ENCODE measurements at places on chromosomes 1 and 21. TPM values are rescaled to one million over a fixed set of nuclear protein-coding genes. Genes with fewer than 3 reads are reported as not detected.

The CFHR4 gene
- not detected for total RNA-seq

The ACTA1 gene
- not detected for total RNA-seq

The RO60 gene
- total RNA-seq: 95.1 TPM

The TRIM17 gene
- total RNA-seq: 7.3 TPM

The NBPF6 gene
- not detected for total RNA-seq

The TFAP2E gene
- total RNA-seq: 2.6 TPM

The S100A5 gene
- total RNA-seq: not detected

- H3K27me3 ChIP-seq: no peaks in the 10 kb centered on the region
- H3K27ac ChIP-seq: no peak overlapping the region
- H3K4me1 ChIP-seq: no peaks in the 10 kb centered on the region
- H3K36me3 ChIP-seq: no peaks in the 10 kb centered on the region
- no peak overlapping the region for H3K4me3 ChIP-seq
- no peak for DNase-seq
These were observed 215.1 kb downstream of the KCNH1 start for GRCh38 chr1:210918893-210919292.

DNA sequence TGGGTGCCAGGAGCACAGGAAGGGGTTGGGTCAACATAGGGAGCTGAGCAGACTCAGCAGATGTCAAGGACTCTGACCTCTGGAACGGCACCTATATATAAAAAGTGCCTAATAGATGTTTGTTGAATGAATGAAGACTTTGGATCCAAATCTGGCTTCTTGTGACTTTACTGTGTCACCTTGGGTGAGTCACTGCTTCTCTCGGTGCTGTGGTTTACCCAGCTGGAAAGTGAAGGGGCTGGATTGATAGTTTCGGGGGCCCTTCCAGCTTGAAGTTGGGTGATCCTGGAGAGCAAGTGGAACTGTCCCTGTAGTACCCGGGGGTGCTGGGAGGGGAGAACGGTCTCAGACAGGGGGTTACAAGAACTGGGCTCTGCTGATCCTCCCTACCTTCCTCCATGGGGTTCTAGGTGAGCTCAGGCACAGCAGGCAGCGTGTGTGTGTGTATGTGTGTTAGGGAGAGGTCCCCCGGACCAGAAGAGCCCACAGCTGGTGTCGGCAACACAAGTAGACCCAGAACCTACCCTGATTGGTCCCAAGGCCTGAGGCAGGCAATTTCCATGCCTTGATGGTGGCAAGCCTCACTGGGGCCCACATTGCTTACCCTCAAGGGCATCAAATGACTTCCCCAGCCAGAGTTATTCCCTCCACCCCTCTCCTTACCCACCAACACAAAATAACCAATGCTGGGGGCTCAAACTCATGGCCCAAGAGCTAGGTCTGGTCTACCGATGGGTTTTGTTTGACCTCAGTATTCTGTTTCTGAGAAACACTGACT lies 5.5 kb upstream of the PADI1 start:
- no peaks in the 10 kb centered on the region for H3K27me3 ChIP-seq
- H3K4me3 ChIP-seq: no peak overlapping the region
- H3K27ac ChIP-seq: no peak overlapping the region
- H3K36me3 ChIP-seq: no peaks in the 10 kb centered on the region
- no peak for DNase-seq

DNA sequence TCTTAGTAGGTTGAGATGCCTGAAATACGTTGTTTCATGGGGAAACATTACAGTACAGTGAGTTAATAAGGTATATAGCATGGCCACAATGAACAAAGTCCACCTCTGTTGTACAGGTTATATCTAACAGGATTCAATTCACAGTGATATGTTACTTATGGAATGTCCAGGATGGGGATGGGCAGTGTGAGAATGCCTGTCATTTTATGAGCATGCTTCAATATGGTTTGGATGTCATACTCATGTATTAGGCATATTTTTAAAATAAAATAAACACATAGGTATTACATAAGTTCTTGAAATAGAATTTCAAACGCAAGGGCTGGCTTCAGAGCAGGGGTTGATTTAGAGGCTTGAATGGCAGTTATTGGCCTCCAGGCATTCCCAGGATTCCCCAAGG lies 6.1 kb upstream of the PHLDA3 start:
- H3K4me1 ChIP-seq: no peaks in the 10 kb centered on the region
- no peaks in the 10 kb centered on the region for H3K36me3 ChIP-seq
- H3K27me3 ChIP-seq: no peaks in the 10 kb centered on the region
- H3K27ac ChIP-seq: no peak overlapping the region
- no peak overlapping the region for H3K4me3 ChIP-seq

- H3K4me3 ChIP-seq: no peak overlapping the region
- H3K4me1 ChIP-seq: no peaks in the 10 kb centered on the region
- H3K27ac ChIP-seq: no peak overlapping the region
- DNase-seq: no peak
These were observed 20.4 kb downstream of the USP33 start for GRCh38 chr1:77739235-77739634.

DNA sequence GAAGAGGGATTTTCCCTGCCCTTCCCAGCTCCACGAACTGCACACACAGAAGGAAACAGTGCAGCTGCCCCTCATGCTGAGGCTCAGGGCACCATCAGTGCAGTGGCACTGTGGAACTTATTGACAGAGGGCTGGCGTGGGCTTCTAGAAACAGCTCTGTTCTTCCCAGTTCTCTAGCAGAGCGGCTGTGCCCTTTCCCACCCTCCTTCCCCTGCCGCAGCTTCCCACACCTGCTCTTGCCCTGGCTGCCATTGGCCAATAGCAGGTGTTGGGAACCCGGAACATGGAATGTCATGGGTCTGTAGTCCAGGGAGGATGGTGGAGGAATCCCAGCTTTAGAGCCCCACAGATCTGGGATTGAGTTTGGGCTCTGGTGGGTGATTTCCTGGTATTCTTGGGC lies 343.8 kb downstream of the RPS6KC1 start:
- no peak overlapping the region for H3K27ac ChIP-seq
- H3K4me3 ChIP-seq: no peak overlapping the region
- no peaks in the 10 kb centered on the region for H3K36me3 ChIP-seq
- DNase-seq: no peak

- H3K27ac ChIP-seq: no peak overlapping the region
- no peaks in the 10 kb centered on the region for H3K27me3 ChIP-seq
- no peak overlapping the region for H3K4me3 ChIP-seq
- H3K36me3 ChIP-seq: no peaks in the 10 kb centered on the region
These were observed 89.7 kb downstream of the MAGI3 start for GRCh38 chr1:113479713-113480676.

- DNase-seq: no peak
- H3K36me3 ChIP-seq: peaks cover 4% of the 10 kb centered on the region
- H3K27me3 ChIP-seq: no peaks in the 10 kb centered on the region
- no peak overlapping the region for H3K27ac ChIP-seq
- H3K4me3 ChIP-seq: no peak overlapping the region
These were observed 8.0 kb downstream of the C1orf50 start for GRCh38 chr1:42774928-42775526.

DNA sequence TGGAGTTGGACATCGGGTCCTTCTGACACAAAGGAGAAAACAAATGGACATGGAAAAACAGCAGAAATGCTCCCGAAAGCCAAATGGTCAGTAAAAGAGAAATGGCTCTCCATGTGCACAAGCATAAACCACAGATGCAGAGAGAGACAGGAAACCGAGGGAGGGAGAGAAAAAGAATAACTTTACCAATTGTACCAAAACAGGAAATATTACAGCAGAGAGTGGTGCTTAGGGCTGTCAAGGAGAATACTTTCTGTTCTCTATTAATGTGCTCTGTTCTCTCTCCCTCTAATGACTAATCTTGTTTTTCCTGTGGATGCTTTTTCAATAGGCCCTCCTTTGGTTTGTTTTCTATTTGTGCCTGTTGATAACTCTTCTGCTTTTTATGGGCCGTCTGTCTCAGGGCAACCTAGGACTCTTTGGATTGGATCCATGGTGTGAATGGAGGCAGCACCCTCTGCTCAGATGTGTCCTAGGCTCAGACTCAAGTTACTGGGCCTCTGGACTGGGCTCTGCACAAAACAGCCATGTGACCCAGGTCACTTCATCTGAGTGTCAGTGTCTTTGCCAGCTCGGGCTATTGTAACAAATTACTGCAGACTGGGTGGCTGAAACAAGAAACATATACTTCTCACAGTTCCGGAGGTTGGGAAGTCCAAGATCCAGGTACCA lies 663.0 kb downstream of the NPHP4 start:
- H3K36me3 ChIP-seq: no peaks in the 10 kb centered on the region
- no peak overlapping the region for H3K27ac ChIP-seq
- no peak overlapping the region for H3K4me3 ChIP-seq

DNA sequence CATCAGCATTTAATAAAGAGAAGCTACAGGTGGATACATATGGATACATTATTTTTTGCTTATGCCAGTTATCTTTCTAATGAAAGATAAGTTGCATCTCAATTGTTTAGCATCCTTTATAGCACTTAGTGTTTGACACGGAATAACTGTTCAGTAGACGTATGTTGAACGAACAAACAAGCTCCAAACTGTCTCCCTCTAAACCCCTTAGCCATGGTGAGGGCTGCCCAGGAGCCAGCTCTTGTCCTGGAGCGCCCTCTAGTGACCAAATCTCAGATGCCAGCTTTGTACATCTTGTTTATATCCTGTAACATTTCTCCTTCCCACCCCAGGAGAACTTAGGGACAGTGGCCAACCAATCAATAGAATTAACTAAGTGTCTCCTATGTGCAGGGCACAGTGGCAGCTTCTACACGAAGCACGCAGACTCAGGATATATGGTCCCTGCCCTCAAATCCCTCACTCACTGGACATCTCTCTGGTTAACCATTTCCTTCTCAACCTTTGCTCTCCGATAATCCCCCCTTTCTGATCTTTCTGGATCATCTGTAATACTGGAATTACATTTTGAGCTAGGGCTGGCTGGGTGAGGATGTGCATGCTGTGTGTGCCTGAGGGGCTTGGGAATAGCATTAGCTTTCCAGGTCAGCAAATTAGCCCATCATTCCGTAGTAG lies 22.9 kb downstream of the KCNA10 start:
- H3K36me3 ChIP-seq: no peaks in the 10 kb centered on the region
- DNase-seq: peak; percentile 72
- no peak overlapping the region for H3K4me3 ChIP-seq
- H3K4me1 ChIP-seq: no peaks in the 10 kb centered on the region
- no peak overlapping the region for H3K27ac ChIP-seq

GRCh38 chr1:196954778-196955177 lies 11.2 kb downstream of the CFHR2 start:
- H3K36me3 ChIP-seq: no peaks in the 10 kb centered on the region
- H3K4me3 ChIP-seq: no peak overlapping the region
- H3K4me1 ChIP-seq: no peaks in the 10 kb centered on the region

DNA sequence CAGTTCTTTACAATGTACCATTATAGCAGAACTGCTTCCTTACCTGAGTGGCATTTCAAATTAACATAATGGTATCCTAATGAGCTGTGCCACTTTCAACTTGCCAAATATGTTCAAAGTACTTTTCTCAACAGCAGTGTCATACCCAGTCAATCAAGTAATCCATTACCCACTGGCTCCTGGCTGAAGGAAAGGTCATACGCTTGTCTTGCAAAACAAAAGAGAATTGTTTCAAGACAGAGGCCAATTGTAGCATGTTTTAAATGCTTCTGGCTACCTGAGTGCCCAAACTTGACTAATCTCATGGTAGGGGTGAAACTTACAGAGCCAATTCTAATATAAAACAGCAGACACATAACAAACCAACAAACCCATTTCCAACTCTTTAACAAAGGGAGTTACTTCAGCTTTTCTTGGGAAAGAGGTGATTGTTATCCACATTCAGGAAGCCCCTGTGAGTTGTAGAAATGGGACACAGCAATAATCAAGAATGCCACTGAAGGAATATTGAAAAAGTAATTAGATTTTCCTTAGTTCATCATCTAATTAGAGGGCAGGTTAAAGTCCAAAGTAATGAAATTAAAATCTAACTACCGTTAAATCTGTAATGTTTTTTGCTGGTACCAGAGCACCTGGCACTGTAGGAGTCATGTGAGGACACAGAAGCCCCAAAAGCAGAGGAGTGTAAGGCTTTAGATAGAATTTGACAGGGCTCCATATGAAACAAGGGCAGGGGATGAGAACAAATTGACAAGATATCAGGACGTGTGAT lies 241.9 kb downstream of the RWDD3 start:
- H3K4me3 ChIP-seq: no peak overlapping the region
- H3K27ac ChIP-seq: peak overlapping the region; percentile 91
- no peaks in the 10 kb centered on the region for H3K36me3 ChIP-seq

GRCh38 chr1:107460035-107460434 lies 319.2 kb downstream of the NTNG1 start:
- no peak overlapping the region for H3K4me3 ChIP-seq
- DNase-seq: no peak
- no peak overlapping the region for H3K27ac ChIP-seq

GRCh38 chr1:28855046-28855445 lies 43.1 kb downstream of the OPRD1 start:
- H3K4me1 ChIP-seq: no peaks in the 10 kb centered on the region
- H3K27ac ChIP-seq: no peak overlapping the region
- H3K36me3 ChIP-seq: no peaks in the 10 kb centered on the region
- no peak overlapping the region for H3K4me3 ChIP-seq
- no peaks in the 10 kb centered on the region for H3K27me3 ChIP-seq

- no peaks in the 10 kb centered on the region for H3K36me3 ChIP-seq
- H3K4me1 ChIP-seq: no peaks in the 10 kb centered on the region
- H3K27ac ChIP-seq: no peak overlapping the region
- DNase-seq: no peak
These were observed 12.9 kb downstream of the PTPRU start for GRCh38 chr1:29249170-29249691.

DNA sequence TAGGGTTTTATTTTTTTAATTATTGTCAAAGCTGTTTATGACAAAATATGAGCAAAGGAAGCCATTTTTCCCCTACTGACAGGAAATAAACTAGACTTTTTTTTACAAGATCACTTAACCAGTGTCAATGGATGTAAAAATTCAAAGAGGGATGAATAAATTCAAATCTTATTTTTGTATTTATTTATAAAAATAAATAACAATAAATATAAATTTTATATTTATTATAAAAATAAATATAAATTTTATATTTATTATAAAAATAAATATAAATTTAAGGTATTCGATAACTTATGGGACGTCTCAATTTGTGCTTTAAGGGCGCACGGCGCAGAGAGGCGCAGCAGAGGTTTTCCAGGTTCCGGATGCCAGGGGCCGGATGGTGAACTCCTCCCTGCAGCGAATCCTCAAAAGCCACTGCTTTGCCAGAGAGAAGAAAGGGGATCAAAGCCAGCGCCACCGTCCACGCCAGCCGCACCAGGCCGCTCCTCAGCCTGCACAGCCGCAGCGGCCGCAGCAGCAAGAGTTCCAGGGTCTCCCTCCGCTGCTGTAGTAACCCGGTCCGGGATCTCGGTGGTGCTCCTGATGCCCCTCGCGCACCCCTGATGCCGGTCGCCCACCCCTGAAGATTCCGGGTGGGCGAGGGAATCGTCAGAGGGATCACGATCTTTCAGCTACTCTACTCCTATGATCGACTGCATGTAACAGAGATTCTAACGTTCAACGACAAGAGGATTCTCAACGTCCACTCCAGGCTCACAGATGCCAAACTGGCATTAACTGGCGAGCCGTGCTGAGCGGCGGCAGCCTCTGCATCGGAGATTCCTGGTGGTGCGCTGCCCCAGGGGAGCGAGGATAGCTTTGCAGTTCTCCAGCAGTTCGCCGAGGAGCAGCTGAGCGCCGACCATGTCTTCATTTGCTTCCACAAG lies 28.5 kb upstream of the RLF start:
- no peak for DNase-seq
- no peaks in the 10 kb centered on the region for H3K4me1 ChIP-seq
- peak overlapping the region; percentile 57 for H3K4me3 ChIP-seq
- no peaks in the 10 kb centered on the region for H3K27me3 ChIP-seq
- no peak overlapping the region for H3K27ac ChIP-seq

Data from breast epithelium (tissue), 4 donors.